Thymus (tissue), 14 donors: ENCODE measurements at places on chromosomes 5 and 9. TPM values are rescaled to one million over a fixed set of nuclear protein-coding genes. Genes with fewer than 3 reads are reported as not detected.

The SPINK4 gene
- polyA plus RNA-seq, result 2.1 TPM

The C9orf153 gene
- 0.16 TPM for polyA plus RNA-seq

The PCDH12 gene
- polyA plus RNA-seq, result 0.52 TPM

The IL11RA gene
- 52.8 TPM for polyA plus RNA-seq

The GABRP gene
- 8.2 TPM for polyA plus RNA-seq

The IGIP gene
- polyA plus RNA-seq, result 9.2 TPM

The ADAMTS13 gene
- 11.8 TPM for polyA plus RNA-seq

The NR2F1 gene
- polyA plus RNA-seq, result 0.94 TPM

The OR1J2 gene
- not detected for polyA plus RNA-seq

The PCDHGB7 gene
- 1.2 TPM for polyA plus RNA-seq

The ADAMTSL2 gene
- polyA plus RNA-seq, result 0.68 TPM

The LYSMD3 gene
- polyA plus RNA-seq, result 13.5 TPM

The AIF1L gene
- polyA plus RNA-seq, result 4.4 TPM

The CCDC187 gene
- polyA plus RNA-seq, result 0.23 TPM

The MEIKIN gene
- 0.09 TPM for polyA plus RNA-seq

The SRD5A1 gene
- 10.2 TPM for polyA plus RNA-seq

The C9orf57 gene
- polyA plus RNA-seq, result 0.11 TPM

The PTGS1 gene
- polyA plus RNA-seq, result 1.6 TPM

The LECT2 gene
- polyA plus RNA-seq, result not detected

The CCDC192 gene
- 0.11 TPM for polyA plus RNA-seq

The SSNA1 gene
- 74.9 TPM for polyA plus RNA-seq

The SPACA9 gene
- 5.8 TPM for polyA plus RNA-seq

The DEPDC1B gene
- 4.9 TPM for polyA plus RNA-seq

The BRINP1 gene
- 5.6 TPM for polyA plus RNA-seq

The CDC26 gene
- polyA plus RNA-seq, result 45.5 TPM

The BARX1 gene
- polyA plus RNA-seq, result 0.55 TPM

The BHMT2 gene
- polyA plus RNA-seq, result 1.0 TPM

The IRX4 gene
- polyA plus RNA-seq, result 0.07 TPM

The GRM6 gene
- polyA plus RNA-seq, result 0.02 TPM

The BTNL3 gene
- polyA plus RNA-seq, result 0.14 TPM

The FIBCD1 gene
- polyA plus RNA-seq, result 0.05 TPM

The SPEF2 gene
- polyA plus RNA-seq, result 8.6 TPM

The PFN3 gene
- polyA plus RNA-seq, result not detected

The LCN1 gene
- polyA plus RNA-seq, result 1.2 TPM

The CDX1 gene
- 1.3 TPM for polyA plus RNA-seq
